Ascending aorta (tissue), 2 donors: ENCODE measurements at places on chromosomes 1 and 21. TPM values are rescaled to one million over a fixed set of nuclear protein-coding genes. Genes with fewer than 3 reads are reported as not detected.
A peak's percentile ranks its signal among the peaks of the same experiment; 100 is the strongest.

Gene KCND3
- total RNA-seq, result 13.3 TPM

- peaks cover 58% of the 10 kb centered on the region for H3K4me1 ChIP-seq
- H3K27ac ChIP-seq, result peak overlapping the region; percentile 39
- H3K36me3 ChIP-seq, result no peaks in the 10 kb centered on the region
- H3K4me3 ChIP-seq, result no peak overlapping the region
These were observed 18.4 kb downstream of the COL18A1 start for GRCh38 chr21:45423201-45423955.

Gene FAM20B
- total RNA-seq, result 17.3 TPM

Gene C1orf167
- not detected for total RNA-seq

Gene GABPB2
- 3.7 TPM for total RNA-seq

DNA sequence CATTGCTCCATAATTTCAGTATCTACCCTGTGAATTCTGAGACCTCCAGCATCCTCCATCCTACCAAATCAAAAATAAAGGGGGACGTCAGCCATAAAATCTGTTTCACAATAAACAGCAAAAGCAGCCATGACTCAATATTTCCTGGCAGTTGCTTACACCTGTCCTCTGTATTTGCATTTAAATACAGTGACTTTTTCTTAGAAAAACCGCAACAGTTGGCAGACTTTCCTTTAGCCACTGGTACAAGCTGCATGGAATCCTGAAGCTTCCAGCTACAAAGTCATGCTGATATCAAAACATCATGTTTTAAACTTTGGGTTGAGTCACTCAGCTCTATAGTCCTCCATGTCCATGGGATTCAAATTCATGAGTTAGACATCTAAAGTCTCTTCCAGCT, 278.0 kb upstream of the KAZN start:
- H3K36me3 ChIP-seq, result no peaks in the 10 kb centered on the region
- H3K27ac ChIP-seq, result no peak overlapping the region
- no peak for DNase-seq
- no peaks in the 10 kb centered on the region for H3K4me1 ChIP-seq
- H3K27me3 ChIP-seq, result no peaks in the 10 kb centered on the region

Gene XPR1
- 41.6 TPM for total RNA-seq

Gene PDC
- total RNA-seq, result not detected
